ENCODE measurements at places on chromosomes 7 and 10.

- no peak for DNase-seq
Observed at GRCh38 chr10:83357004-83357403, 782.3 kb upstream of the GHITM start.

GRCh38 chr10:132641966-132642731, 104.6 kb downstream of the INPP5A start:
- DNase-seq = no peak

DNA sequence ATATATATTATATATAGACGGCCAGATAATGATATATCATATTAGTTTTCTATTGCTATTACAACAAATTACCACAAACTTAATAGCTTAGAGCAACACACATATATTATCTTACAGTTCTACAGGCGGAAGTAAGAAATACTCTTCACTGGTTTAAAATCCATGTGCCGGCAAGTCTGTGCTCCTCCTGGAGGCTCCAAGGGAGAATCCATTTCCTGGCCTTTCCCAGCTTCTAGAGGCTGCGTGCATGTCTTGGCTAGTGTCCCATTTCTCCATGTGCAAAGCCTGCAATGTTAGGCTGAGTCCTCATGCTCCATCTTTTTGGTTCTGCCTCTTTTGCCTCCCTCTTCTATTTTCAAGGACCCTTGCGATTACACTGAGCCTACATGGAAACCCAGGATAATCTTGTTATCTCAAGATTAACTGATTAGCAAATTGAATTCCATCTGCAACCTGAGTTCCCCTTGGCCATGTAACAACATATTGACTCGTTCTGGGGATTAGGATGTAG, 23.9 kb upstream of the PNLIPRP3 start:
- DNase-seq = no peak

- no peak for DNase-seq
Observed at GRCh38 chr7:73909051-73909941, 48.3 kb downstream of the TMEM270 start.

DNA sequence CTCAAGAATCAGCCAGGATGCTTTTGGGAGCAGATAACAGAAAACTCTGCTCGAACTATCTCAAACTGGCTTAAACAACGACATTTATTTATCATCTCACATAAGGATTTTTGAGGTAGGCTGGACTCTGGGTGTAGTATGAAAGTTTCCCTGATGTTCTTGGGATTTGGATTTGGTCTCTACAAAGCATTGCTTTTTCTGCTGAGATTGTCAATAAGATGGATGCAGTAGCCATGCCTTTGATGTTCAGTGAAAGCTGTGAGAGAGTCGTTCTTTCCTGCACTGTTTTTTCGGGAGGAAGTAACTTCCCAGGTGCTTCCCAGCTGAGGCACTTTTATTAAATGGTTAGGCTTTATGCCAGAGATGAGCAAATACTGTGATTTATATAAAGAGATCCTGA, 181.1 kb downstream of the PRKG1 start:
- DNase-seq = no peak

DNA sequence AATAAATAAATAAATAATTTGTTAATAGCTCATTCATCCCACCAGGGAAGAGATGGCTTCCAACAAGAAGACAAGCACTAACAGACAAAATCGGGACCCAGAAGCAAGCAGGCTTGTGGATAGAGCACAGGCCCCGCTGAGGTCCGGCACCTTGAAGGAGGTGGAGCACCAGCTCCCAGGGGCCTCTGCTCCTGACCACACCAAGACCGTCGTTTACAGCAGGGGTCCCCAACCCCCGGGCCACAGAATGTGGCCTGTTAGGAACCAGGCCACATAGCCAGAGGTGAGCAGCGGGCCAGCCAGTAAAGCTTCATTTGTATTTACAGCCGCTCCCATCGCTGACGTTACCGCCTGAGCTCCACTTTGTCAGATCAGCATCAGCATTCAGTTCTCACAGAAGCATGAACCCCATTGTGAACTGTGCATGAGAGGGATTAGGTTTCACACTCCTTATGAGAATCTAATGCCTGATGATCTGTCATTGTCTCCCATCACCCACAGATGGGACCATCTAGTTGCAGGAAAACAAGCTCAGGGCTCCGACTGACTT, 33.3 kb upstream of the SUN1 start:
- DNase-seq = no peak

DNA sequence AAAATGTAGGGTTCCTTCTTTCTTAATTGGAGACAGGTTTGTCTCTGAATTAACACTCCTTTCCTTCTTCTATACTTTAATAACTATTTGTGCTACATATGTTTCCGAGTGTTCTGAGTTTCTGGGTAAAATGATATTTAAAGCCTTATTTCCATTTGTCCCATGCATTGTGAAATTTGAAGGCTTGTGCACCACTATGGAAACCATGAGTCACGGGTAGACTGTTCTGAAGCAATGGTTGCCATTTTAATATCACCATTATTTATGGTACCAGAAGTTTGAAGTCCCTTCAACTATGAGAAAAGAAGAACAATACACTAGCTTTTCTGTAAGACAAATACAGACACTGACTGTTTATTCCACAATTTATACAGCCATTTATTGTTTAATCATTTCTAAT, 44.7 kb upstream of the ZEB1 start:
- DNase-seq = no peak

- no peak for DNase-seq
Observed at GRCh38 chr10:44347609-44348400, 37.1 kb downstream of the CXCL12 start.

GRCh38 chr10:122282253-122282671, 11.2 kb downstream of the BTBD16 start:
- DNase-seq = no peak

- DNase-seq = no peak
Observed at GRCh38 chr10:50552308-50552707, 71.4 kb downstream of the SGMS1 start.

DNA sequence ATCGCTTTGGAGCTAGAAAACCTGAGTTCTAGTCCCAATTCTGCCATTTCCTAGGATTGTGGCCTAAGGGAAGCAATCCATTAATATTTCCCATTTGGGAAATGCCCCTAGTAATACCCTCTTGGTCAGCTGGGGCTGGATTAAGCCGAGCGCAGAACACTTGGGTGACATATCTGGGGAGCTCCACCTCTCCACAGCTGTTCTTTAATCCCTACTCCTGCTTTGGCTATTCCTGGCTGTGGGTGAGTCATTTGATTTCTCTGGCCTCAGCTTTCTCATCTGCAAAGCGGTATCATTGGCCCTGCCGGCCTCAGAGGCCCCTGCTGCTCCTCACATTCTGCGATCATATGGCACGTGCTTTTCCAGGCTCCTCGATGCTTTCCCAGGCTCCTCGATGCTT, 108.3 kb downstream of the BUB3 start:
- DNase-seq = no peak

DNA sequence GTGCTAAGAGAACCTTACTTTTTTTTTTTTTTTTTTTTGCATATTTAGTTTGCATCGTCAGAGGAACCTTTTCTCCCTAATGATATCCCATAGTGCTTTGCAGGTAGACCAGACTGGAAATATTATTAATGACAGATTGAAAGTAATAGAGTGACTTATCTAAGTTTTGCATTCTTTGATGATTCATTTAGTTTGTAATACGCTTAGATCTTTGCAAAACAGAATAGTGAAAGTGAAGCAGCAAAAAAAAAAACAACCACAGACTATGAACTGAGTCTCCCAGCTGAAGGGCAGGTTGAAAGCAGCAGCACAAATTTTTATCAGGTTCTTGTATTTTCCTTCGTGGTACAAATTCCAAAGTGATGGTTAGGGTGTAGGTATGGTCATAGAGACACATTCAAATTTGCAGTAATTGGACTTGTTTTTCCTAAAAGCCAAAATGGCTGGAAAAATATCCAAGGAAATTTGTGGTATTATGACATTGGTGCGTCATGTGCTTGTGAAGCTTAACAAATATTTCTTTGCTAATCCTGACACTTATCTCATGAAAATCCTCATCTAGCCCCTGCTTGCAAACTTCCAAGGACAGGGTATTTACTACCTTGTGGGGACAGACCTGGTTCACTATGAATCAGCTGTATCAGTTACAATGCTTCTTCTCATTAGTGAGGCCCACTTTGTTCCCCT, 81.8 kb upstream of the CREB5 start:
- no peak for DNase-seq

DNA sequence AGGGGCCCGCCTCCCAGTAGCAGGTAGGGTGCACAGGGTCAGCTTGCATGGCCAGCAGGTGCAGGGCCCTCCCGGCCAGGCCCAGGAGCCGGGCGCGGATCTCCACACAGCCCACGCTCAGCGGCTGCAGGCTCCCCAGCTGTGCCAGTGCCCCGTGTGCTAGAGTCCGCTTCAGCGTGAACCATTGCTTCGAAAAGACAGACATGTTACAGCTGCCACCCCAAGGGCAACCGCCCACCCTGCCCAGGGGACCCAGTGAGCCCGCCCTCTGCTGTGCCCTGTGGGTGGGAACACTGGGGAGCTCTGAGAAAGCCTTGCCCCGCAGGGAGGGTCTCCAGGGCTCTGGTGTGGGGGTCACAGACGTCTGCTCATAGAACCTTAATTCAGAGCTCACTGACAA, 64.3 kb upstream of the NKX6-2 start:
- DNase-seq = no peak

- no peak for DNase-seq
Observed at GRCh38 chr7:76346097-76346496, 12.7 kb downstream of the YWHAG start.

DNA sequence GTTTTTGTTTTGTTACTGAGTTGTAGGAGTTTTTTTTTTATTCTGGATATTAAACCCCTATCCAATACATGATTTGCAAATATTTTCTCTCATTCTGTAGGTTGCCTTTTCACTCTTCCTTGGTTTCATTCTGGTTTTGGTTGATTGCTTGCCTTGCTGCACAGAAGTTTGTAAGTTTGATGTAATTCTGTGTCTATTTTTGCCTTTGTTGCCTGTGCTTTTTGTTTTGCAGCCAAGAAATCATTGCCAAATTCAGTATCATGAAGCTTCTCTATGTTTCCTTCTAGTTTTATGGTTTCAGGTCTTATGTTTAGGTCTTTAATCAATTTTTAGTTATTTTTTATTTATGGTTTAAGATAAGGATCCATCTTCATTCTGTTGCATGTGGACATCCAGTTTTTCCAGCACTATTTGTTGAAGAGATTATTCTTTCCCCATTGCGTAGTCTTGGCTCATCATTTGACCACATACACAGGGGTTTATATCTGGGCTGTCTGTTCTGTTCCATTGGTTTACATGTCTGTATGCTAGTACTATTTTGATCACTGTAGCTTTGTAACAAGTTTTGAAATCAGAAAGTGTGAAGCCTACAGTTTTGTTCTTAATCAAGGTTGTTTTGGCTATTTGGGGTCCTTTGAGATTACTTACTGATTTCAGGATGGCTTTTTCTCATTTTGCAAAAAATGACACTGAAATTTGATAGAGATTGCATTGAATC, 26.4 kb downstream of the BMPR1A start:
- no peak for DNase-seq

DNA sequence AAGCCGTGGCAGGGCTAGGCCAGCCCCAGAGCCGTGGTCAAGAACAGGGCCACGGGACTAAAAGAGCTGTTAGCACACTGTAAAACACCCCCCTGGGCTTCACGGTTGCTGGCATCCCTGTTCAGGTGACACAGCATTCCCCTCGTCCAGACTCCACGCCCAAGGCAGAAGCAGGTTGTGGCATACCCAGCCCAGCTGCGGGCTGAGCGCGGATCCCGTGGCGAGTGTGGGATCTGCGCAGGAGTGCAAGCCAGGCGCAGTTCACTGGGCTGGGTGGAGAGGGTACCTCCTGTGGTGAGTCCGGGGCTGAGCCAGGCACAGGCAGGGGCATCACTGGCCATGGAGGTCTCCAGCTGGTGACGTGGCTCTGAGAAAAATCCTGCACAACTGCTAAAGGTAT, 199.1 kb downstream of the FZD1 start:
- no peak for DNase-seq

DNA sequence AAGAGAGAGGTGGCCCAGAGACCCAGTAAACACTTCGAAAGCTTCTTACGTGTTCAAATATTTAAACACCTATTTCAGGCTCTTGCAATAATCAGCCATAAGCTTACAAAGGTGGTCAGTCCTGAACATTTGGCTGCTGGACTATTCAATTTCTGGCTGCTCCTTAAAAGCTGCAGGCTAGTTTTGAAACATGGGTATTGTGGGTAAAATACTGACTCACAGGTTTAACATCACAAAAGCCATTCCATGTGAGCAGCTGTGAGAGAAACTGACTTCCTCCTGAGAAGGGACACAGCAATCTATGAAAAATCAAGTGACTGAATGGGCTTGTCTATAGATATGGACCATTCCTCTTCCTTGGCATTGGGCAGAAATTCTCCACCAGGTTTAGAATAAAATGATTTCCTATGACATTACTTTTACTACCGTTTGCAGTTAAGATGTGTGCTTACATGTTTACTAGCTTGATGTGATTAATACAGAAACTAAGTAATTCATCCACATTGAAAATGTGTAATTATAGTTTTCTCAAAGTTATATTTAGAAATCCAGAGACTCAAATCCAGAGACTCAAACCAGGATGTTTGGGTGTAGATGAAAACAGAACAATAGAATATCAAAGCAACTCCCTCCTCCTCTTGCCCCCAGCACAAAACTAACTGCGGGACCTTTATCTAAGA, 252.3 kb downstream of the GATA3 start:
- no peak for DNase-seq

DNA sequence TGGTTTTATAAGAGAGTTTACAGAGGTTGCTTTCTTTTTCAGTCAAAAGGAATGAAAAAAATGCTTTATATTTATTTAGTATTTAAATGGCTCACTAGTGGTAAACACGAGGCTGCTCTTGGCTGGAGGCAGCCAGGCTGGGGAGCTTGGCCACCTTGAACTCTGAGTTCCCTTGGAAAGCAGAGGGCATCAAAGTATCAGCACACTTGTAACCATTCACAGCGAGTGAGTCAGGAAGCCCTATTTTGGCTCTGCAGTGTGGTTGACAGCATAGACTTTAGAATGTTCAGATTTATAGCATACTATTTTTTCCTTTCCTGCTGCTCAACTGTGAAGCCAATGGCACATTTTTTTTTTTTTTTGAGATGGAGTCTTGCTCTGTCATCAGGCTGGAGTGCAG, 51.6 kb downstream of the CYCS start:
- no peak for DNase-seq

Measured in nucleus accumbens (tissue), 56 donors.